ENCODE measurements at places on chromosomes 1 and 21.

- DNase-seq: no peak
Observed at GRCh38 chr1:218380125-218380977, 35.2 kb downstream of the TGFB2 start.

DNA sequence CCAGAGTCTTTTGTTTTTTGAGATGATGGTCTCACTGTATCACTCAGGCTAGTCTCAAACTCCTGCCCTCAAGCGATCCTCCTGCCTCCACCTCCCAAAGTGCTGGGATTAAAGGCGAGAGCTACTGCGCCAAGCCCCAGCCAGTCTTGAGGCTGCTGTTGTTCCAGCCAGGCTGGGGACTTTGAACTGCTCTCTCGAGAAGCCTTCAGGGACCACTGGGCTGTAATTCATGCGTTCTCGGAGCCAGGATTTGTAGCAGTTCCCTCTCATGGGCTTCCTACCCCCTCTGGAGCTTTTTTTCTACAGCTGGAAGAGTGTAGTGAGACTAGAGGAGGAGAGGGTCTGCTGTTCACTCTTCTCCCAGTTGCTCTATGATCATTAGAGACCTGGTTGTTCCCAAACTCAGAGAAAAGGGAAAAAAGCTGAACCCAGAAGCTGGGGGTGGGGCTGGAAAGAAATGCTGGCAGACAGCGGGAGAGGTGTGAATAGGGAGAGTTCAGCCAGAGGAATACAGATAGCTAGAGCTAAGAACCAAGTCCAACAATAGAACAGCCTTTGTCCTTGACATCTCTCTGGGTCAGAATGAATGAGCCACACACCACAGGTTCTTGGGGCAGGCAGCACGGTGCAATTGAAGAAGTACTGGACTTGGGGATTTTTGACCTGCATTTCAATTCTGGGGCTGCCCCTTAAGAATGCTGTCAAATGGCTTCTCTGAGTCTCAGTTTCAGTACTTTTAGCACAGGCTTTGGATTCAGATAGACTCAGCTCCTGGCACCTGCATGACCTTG, 13.2 kb upstream of the SLC41A1 start:
- DNase-seq: no peak

DNA sequence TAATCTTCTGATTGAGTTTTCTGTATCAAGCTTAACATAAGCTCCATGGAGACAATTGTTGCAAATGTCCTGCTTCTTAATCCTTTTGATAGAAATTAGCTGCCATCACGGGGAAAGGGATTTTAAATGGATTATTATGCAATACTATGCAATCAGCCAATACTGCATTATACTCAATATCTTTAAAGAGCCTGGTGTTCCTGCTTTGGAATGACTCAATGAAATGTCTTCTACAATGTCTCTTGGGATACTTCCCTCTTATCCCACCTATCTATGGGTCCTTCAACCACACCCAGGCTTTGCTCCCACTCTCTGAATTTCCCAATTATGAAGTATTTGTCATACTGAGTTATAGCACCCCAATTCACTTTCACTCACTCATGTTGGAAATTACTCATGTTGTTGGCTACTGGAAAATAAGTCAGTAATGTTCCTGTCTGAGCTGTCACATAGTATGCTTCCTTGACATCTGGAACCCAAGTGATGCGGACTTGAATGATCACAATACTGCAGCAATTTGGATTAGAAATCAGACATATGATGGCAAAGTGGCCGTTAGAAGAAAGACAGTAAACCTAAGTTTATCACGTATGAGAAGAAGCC, 85.0 kb downstream of the TPR start:
- no peak for DNase-seq

DNA sequence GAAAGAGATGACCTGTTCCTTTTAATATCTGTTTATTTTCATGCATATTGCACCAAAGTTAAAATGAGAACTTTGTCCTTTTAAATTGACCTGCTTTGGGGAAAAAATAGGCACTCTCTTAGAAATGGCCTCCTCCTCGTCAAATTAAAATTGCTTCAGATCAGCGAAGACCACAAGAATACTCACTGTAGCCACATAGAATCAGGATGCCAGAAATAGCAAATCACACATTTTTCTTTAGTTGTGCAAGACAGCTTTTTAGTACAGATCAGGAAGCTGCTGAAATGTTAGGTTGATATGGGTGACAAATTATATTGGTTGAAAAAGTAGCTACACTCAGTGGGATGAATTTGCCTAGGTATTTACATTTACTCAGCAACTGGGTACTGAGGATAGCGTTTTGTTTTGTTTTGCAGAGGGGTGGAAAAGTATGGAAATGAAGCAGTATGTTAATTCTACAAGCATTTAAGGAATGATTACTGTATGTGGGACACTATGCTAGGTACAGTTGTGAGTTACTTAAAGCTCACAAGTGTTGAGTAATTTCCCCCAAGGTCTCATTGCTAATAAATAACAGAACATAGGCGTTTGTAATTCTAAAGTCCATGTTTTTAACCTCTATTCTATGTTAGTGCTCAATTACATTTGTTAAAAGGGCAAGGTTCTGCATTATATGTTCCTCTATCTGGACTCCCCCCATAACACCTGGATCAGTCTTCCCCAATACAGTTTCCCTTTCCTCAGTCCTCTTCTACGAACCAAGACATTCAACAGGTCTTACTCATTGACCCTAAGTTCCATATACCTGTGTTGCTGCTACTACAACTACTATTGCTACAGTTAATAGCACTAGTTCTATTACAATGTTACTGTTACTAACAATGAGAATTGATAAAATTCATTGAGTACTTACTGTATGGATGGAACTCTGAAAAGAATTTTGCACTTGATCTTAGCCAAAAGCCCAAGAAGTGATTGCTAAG, 99.4 kb upstream of the S1PR1 start:
- no peak for DNase-seq

GRCh38 chr1:70727886-70728489, 316.9 kb downstream of the CTH start:
- no peak for DNase-seq

- DNase-seq: no peak
Observed at GRCh38 chr21:46185716-46186115, 1.5 kb upstream of the SPATC1L start.

- no peak for DNase-seq
Observed at GRCh38 chr1:70608815-70609214, 197.7 kb downstream of the CTH start.

GRCh38 chr1:168643152-168643551, 66.7 kb downstream of the XCL1 start:
- DNase-seq: no peak

- DNase-seq: no peak
Observed at GRCh38 chr1:192977089-192977706, 82.0 kb downstream of the UCHL5 start.

DNA sequence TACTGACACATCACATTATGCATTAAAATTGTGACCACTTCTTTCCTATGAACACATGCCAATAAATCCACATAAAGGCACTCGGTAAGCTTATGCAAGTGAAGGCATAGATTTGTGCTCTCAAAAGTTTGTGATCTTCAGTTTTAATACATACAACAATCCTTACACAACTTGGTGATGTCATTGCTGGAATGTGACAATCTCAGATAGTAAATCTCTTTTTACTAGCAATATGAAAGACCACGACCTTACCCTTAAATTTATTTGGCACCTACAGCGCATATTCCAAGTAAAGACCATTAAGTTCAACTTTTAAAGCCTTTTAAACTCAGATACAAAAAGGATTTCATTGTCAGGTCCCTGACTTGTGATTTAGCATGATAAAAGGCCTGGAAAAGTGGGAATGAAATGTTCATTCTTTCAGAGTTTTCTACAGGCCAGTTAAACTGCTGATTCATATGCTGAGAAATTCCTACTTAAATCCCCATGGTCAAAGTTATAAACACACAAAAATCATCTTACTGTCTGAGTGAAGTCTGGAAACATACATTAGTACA, 157.4 kb downstream of the SIPA1L2 start:
- no peak for DNase-seq

DNA sequence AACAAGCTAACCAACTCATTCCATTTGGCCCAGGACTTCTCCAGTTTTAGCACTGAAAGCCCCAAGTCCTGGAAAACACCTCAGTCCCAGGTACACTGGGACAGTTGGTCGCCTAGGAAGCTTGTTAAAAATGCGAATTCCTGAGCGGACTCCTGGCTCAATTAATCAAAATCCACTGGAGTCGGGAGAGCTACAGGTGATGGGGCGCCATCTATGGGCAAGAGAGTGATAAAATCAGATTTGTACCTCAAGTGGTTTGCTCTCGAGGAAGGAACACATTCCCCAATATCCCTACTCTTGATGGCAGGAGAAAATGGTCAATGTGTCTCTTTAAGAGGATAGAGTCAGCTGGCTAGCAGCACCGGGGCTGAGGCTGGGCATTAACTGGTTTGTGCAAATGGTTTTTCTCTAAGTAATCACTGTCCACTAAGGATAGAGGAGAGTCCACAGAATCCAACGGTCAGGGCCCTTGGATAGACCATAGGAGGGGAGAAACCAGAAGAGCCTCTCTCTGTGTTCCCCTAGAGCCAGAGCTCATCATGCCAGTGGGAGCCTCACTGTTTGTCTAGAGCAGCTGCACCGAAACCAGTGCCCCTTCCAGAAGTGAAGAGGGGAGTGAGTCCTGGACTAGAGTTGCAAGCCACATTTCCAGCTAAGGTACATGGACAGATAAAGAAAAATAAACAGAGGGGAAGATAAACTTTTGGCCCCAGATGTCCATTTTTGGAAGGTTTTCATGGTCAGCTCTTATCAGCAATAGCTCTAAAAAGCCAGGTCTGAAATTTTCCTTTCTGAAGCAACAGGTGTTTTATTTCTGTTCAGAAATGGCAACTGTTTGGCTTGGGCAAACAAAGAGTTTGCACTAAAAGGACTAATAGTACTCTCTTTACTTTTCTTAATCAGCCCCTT, 148.5 kb downstream of the TENT5C start:
- peak; percentile 30 for DNase-seq

DNA sequence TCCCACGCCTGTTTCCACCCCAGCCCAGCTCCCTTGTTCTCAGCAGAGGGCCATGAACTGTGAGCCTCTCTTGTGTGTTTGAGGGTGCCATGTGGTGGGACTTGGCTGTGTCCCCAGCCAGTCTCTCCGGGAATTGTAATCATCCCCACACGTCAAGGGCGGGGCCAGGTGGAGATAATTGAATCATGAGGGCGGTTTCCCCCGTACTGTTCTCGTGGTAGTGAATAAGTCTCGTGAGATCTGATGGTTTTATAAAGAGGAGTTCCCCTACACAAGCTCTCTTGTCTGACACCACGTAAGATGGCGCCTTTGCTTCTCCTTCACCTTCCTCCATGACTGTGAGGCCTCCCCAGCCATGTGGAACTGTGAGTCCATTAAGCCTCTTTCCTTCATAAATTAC, 57.2 kb upstream of the COL6A2 start:
- no peak for DNase-seq

GRCh38 chr1:84991097-84991920, 5.6 kb downstream of the MCOLN2 start:
- no peak for DNase-seq

GRCh38 chr1:199778324-199778955, 249.1 kb upstream of the NR5A2 start:
- DNase-seq: no peak

- no peak for DNase-seq
Observed at GRCh38 chr1:203743091-203743571, 21.9 kb upstream of the LAX1 start.

GRCh38 chr1:6935911-6936690, 150.8 kb downstream of the CAMTA1 start:
- DNase-seq: no peak

GRCh38 chr21:40947713-40948112, 100.8 kb upstream of the DSCAM start:
- DNase-seq: no peak

GRCh38 chr1:178536329-178536728, 23.4 kb downstream of the TEX35 start:
- no peak for DNase-seq

DNA sequence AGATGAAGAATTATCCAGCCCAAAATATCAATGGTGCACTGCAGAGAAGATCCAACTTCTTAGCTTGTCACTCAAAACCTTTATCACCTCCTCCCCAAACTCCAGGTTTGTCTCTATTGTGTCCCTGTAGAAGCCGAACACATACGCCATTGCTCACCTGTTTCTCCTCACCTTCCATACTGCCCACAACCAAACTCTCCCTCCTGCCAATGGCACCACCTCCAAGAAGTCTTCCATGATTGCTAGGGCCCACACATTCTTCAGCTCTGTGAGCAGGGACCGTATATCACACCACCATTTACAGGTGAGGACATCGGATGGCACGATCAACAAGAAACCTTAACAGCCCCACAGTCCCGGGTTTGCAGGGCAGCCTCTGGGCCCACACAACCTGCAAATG, 2.2 kb downstream of the LAPTM5 start:
- no peak for DNase-seq

GRCh38 chr1:234603221-234604204, 6.5 kb downstream of the IRF2BP2 start:
- DNase-seq: no peak

DNA sequence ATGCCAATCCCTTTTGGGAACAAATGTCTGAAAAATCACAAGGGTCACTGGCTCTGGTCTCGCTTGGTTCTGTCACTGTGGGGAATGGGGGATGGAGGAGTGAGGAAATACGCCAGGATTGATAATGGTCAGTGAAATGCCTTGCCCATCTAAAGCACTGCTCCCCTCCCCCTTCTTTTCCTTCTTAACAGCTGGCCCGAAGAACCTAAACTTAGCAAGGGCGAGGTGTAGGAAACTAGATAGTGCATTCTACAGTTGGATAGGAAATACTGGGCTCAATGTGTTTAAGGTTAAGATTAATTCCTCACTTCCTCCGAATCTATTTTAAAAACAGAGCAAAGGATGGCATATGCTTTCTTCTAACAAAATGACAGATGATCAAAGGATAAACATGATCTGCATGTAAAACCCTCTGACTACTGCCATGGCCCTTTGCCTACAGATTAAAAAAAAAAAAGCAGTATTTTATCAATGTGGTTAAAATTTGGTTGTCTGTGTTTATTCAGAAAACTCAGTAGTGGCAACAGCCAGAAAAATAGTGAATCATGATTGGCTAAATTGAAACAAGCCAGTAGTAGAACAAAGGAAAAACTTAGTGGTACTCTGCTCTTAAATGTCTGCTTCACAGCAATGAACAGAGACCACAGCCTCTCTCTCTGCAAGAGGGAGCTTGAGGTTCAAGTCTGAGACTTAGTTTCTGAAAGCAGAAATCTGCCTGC, 86.1 kb upstream of the VAV3 start:
- no peak for DNase-seq

- DNase-seq: no peak
Observed at GRCh38 chr1:234612352-234613127, 2.6 kb upstream of the IRF2BP2 start.

DNA sequence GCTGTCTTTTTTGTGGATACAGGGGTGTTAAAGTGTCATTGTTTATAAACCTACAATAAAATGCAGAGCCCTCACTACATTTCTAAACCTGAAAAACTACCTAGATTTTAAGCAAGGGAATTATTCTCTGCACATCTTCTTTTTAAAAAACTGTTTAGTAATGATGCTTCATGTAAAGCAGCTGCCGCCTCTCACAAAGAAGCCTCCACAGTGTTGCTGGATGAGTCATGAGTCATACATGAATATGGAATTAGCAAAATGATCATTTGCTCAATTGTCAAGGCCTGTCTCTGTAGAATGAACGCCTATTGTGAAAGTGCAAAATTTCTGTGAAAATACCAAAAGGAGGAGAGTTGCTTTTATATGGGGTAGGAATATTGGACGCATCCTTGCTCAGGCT, 259.5 kb upstream of the CHRM3 start:
- no peak for DNase-seq

- DNase-seq: no peak
Observed at GRCh38 chr1:65176591-65176990, 28.6 kb downstream of the AK4 start.

- no peak for DNase-seq
Observed at GRCh38 chr1:224014330-224014649, 99.6 kb upstream of the FBXO28 start.

- DNase-seq: no peak
Observed at GRCh38 chr21:36325373-36326010, 5.5 kb downstream of the MORC3 start.

Data from D721Med (cell line).